ENCODE measurements at places on chromosomes 5 and 9.

DNA sequence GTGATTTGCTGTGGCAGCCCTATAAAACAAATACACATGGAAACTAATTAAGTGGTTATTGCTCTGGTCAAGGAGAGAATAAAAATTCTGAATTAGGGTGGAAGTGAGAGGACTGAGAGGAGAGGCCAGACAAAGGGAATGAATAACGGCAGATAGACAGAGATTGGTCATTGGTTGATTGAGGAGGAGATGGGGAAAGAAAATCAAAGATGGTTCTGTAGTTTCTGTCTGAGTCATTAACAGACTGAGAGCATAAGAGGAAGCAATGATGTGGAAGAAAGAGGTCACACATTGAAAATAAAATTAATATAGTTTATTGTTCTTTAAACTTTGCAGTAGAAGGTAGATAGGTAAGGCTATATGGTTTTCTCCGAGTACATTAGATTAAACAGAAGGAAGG, 469.8 kb downstream of the ACTL7B start:
- no peak for DNase-seq

- DNase-seq: no peak
Measured at GRCh38 chr5:1199649-1200494, 1.5 kb upstream of the SLC6A19 start.

DNA sequence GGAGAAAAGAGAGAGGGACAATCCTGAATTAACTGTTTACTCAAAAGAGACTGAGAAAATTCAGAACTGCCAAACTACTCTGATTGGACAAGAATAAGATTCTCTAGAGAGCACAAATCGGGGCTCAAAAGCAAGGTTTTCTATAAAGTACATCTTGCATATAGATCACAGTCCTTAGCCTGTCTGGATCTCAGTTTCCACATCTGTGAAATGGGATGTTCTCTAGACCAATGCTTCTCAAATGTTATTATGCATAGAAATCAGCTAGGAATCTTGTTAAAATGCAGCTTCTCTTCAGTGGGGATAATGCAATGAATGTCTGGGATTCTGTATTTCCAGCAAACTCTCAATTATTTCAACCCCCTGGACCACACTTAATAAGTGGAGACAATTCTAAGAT, 231.6 kb downstream of the ESM1 start:
- DNase-seq: no peak

GRCh38 chr5:158992037-158992740, 107.5 kb downstream of the EBF1 start:
- DNase-seq: no peak

- no peak for DNase-seq
Measured at GRCh38 chr5:112348915-112349314, 70.2 kb downstream of the EPB41L4A start.

DNA sequence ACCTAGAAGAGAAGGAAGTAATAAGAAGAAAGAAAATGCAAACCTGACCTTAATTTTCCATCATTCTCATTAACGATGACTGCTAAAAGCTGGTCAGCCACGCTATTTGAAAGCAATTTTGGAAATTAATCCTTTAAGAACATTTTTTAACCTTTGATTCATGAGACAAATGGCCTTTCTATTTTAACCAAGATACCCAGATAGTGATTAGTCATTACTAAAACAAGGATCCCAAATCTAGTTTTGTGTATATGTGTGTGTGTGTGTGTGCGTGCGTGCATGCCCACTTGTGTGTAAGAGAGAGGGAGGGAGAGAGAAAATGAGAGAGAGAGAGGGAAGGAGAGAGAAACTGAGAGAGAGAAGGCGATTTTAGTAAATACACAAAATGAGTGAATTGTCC, 329.5 kb downstream of the DEPDC1B start:
- no peak for DNase-seq

- DNase-seq: no peak
Measured at GRCh38 chr5:52673495-52673894, 114.2 kb upstream of the ITGA1 start.

GRCh38 chr5:6522923-6523322, 74.3 kb downstream of the UBE2QL1 start:
- DNase-seq: no peak

GRCh38 chr5:22787807-22788206, 65.3 kb downstream of the CDH12 start:
- DNase-seq: no peak

GRCh38 chr5:179055841-179056240, 4.3 kb upstream of the ZNF354C start:
- no peak for DNase-seq

DNA sequence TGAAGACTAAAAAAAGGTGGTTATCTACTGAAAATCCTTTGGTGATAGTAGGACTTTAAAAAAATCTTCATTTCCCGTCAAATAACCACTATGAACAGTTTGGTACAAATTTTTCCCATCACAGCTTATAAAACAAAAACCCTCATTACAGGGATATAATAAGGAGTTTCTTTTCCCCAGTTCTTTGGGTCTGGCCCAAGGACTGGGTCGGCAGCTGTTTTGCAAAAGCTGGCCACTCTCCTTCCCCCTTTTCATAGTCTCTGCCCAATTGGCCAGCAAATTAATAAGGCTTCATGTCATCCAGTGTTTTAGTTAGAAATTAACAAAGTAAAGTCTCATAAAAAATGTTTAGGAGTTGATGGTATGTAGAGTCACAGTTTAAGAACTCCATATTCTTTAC, 47.0 kb upstream of the PDE8B start:
- DNase-seq: no peak

DNA sequence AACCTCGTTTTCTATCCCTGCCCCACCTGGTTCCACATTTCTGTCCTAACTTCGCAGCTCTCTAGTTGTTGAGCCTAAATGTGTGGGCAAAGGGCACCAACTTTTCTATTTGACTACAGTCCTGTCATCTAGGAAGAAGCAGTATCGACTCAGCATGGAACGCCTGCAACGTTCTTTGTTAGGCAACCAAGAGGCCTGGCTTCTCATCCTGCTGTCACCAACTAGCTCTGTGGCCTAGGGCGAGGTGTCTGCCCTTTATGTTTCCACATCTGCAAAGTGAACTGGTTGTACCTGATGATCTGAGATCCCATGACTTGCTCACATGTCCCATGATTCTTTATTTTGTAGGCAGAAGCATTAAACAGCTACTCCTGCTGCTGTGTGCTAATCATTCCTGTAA, 248.9 kb downstream of the ADAMTSL1 start:
- DNase-seq: no peak

- no peak for DNase-seq
Measured at GRCh38 chr5:2737273-2738155, 14.0 kb downstream of the IRX2 start.

- DNase-seq: peak; percentile 41
Measured at GRCh38 chr9:124012368-124013301, 1.1 kb downstream of the LHX2 start.

DNA sequence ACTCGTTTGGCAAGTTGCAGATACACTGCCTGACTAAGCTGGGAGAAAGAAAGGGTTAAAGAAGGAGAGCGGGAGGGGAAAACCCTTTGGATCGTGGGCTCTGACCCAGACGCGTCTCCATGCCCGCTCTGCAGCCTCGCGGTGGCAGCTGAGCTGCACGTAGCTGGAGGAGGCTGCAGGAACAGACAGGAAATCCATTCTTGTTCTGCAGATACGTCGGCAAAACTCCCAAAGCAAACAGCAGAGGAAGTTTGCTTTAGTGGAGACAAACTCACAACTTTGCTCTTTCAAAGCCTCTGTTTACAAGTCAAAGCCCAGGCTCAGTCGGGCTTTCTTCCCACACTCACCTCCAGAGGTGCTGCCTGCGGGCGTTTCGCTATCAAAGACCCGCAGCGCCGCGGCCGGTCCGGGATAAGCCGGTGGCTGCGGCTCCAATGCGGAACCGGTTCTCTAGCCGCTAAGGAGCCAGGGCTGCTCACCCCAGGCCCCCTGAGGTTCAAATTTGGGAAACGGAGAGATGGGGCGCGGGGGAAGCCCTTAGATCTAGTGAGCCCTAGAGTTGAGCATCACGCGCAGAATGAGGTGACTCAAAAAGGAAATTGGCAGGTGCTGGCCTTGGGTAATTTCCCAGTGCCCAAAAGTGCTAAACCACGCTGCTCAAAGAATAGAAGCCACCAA, 60.7 kb downstream of the MAT2B start:
- DNase-seq: peak; percentile 42

GRCh38 chr5:81544351-81545018, 150.6 kb upstream of the ACOT12 start:
- DNase-seq: no peak

DNA sequence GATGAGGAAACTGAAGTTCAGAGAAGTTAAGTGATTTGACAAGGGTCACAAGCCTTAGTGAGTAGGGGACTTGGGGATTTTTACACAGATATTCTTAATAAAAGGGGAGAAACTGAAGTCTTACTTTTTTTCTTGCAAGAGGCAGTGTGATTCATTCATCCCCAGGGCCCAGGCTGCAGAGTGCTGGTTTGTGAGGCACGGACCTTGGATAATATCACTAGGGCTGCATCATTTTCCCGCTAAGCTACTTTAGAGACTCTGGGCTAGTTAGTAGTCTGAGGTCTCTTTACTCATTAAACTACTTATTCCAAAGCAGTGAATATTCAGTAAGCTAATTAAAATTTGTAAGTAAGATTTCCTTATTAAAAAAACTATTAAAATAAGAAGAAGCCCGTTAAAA, 195.0 kb downstream of the PBX3 start:
- no peak for DNase-seq

- no peak for DNase-seq
Measured at GRCh38 chr5:12772276-12772675, 868.0 kb upstream of the CTNND2 start.

DNA sequence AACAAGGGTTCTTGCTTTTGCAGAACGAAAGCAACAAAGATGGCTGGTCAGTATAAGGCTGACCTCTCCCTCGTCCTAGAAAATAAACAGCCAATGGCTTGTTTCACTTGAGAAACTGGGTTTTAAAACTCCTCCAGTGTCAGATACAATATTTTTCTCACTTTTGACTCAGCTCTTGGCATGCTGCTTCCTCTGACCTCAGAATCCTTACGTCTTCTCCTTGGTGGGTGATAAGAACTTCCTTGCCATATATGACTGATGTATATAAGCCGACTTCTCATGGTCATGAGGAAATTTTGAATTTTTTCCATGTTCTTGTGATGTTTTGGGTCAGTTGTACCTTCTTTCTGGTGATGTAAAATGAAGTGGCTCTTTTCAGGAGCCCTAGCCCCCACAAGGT, 3.8 kb downstream of the ZNF618 start:
- no peak for DNase-seq

DNA sequence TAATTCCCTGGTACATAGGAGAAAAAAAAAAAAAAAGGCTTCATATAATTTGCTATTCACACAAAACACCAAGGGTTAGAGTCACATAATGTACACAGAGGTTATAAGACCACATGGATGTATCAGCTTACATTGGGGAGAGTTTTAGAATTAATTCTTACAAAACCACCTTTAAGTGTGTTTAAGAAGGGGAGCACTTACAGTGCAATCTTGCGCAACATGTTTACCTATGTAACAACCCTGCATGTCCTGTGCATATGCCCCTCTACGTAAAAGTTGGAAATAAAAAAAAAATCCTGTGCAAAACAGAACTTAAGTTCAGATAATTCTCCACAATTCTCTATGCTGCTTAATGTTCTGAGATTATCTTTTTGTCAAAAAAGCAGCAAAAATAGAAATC, 190.0 kb downstream of the DENND1A start:
- no peak for DNase-seq

GRCh38 chr5:10162468-10162867, 87.2 kb downstream of the ATPSCKMT start:
- no peak for DNase-seq

- DNase-seq: no peak
Measured at GRCh38 chr9:80502306-80502705, 930.5 kb downstream of the TLE4 start.

DNA sequence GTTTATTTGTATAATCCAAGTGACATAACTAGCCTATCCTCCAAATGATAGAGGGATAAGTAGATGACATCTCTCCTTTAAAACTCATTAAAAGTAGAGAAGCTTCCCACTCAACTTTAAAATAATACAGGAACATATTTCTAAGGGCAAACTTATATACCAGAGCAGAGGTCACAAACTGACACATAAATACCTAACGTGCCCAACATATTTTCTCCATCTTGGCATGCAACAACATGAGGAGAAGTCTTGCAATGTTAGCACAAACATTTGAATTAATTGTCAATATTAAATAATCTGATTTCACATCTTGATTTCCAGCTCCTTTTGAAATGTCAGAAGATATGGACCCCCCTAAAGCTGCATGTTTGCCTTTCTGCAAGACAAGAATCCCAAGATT, 335.0 kb downstream of the DEPDC1B start:
- DNase-seq: no peak

DNA sequence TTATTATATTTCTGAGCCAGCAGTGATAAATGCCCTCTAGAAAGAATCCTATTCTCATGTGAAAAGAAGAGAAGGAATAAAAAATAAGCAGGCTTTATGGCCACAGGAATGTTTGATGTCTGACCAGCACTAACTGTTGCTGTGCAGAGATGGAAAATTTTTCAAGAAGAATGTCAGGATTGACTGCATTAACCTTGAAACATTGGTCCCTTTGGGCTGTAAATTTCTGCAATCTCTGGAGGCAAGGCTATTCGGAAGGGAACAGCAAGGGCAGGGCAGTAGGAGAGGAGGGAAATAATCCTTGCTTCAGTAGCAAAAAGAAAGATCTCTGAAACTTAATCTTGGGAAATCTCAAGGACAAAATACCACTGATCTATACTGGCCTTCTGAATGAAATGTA, 415.2 kb downstream of the DNAH5 start:
- DNase-seq: no peak

DNA sequence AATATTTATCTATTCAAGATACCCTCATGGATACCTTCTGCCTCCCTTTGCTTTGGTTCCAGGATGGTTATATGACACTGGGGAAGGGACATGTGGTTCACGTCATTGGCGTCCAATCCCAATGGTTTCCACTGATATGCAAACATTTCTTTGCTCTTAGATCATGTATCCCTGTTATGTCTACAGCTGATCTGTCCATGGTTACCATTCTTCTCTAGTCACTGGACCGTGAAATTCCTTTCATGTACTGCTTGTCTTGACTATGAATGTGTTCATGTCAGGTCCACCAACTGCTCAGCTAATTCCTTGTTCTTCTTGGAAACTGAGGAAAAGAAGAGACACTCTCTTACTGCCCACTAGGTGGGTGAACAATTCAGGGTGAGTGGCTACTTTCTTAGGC, 391.1 kb upstream of the ZNF608 start:
- DNase-seq: no peak

- no peak for DNase-seq
Measured at GRCh38 chr5:65461490-65461889, 20.2 kb downstream of the ADAMTS6 start.

- no peak for DNase-seq
Measured at GRCh38 chr5:9667906-9668305, 37.8 kb upstream of the TAS2R1 start.

All from stimulated activated CD8-positive, alpha-beta memory T cell treated with anti-CD3 and anti-CD28 coated beads, Interleukin-4, amount 100 ng/mL, for 48 hours (primary cell).